T-helper 17 cell (primary cell): ENCODE measurements at places on chromosomes 4 and X. TPM values are rescaled to one million over a fixed set of nuclear protein-coding genes. Genes with fewer than 3 reads are reported as not detected.

ARMCX4 gene
- total RNA-seq: 5.9 TPM

CLGN gene
- not detected for total RNA-seq

DNA sequence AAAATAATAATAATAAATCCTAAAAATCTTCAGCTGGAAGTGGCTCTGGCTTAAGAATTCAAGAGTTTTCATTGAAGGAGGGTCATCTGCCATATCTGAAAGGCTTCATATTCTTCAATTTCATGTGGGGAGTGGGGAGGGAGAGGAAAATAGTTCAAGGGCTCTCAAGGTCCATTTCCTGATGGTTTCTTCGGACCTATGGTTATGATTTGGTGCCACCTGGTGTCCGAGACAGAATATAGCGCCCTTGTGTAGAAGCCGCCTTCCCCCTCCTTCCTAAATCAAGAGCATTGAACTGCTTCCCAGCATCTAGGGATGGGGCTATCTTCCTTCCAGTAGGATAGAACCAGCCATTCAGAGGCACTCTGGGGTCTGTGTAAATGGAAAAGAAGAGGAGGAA lies 34.3 kb downstream of the NLGN3 start:
- no peaks in the 10 kb centered on the region for H3K27me3 ChIP-seq
- no peak overlapping the region for H3K4me3 ChIP-seq
- H3K36me3 ChIP-seq: no peaks in the 10 kb centered on the region

DNA sequence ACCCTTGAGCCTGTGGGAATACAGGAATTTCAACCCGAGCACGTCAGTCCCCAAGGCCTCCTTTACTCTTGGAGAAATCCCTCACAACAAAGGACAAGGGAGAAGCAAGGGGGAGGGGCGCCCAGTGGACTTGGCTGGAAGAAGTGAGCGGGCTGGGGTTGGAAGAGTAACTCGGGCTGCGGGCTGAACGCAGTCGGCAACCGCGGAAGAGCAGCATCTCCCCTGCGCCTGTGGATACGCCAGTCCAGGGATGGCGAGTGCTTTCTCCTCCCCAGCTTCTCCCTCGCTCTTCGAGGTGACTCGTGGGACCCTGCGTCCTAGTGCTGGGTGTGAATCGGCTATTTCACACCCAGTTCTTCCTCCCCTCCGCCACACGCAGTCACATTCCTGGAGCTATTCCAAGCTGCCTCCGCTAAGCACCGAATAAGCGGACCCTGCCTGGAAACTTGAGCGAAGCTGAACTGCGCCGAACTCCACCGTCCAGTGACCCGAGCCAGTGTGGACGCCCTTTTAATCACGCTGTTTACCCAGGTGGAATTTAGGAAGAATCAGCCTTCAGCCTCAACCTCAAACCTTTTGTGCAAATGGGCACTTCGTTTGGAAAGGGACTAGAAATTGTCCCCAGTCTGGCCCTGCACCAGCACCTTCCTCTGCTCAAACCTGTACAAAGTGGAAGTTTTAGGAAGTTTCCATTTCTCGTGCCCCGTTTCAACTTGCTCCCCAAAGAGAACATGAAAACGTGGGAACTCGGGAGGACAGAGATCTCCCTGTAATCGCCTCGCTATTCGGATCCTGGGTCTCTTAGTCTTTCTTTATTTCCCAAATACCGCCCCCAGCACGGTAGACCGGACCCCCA lies 64.3 kb upstream of the WDR17 start:
- peaks cover 5% of the 10 kb centered on the region for H3K36me3 ChIP-seq
- H3K27ac ChIP-seq: no peak overlapping the region
- no peak for DNase-seq
- H3K4me1 ChIP-seq: no peaks in the 10 kb centered on the region

DNA sequence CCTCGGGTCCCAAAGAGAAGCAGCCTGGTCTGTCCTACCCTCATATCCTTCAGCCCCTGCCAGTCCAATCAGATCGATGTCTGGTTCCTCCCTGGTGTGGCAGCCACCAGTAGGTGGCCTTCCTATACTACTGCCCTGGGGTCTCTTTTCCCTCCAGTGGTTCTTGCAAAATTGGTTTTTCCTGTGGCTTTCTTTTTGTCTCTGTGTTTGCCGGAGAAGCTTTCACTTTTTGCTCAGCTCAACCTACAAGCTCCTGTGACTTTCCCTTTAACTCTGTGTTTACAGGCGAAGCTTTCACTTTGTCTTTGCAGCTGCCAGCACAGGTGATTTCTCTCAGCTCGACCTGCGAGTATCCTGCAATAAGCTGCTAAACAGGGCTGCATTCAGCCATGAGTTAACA lies 46.8 kb downstream of the UGT2A3 start:
- no peaks in the 10 kb centered on the region for H3K27me3 ChIP-seq
- H3K4me1 ChIP-seq: no peaks in the 10 kb centered on the region
- no peak overlapping the region for H3K27ac ChIP-seq
- H3K4me3 ChIP-seq: no peak overlapping the region
